Activated T-cell treated with anti-CD3 and anti-CD28 coated beads, Interleukin-2, amount 50 U/mL, for 24 hours (primary cell): ENCODE measurements at places on chromosomes 11 and 22.

- no peak for DNase-seq
These were observed 120.6 kb downstream of the MICAL3 start for GRCh38 chr22:17903564-17904295.

DNA sequence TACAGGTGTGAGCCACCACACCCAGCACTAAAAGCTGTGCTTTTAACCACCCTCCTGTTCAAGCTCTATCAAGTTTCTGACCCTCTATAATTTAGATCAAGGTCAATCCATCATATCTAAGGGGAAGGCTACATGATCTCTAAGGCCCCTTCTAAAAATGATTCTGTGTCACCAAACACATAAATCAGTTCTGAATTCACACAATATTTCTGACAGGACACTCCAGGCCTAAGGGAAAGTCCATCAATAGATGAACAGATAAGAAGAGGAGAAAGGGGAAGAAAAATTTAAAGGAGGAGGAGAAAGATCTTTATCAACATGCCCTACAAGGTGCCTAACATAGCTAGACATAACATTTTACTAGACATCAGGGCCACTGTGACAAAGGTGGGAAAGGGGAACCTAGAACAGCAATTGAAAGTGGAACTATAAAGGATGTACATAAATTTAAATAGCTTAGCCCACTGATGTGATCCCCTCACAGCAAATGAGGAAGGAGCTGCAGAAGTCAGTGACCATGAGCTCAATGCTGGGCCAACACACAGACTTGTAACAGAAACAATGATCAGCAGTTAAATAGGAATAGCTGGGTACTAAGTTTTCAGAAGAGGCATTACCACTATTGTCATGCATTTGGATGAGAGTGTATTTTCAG lies 4.7 kb downstream of the PRCP start:
- no peak for DNase-seq

DNA sequence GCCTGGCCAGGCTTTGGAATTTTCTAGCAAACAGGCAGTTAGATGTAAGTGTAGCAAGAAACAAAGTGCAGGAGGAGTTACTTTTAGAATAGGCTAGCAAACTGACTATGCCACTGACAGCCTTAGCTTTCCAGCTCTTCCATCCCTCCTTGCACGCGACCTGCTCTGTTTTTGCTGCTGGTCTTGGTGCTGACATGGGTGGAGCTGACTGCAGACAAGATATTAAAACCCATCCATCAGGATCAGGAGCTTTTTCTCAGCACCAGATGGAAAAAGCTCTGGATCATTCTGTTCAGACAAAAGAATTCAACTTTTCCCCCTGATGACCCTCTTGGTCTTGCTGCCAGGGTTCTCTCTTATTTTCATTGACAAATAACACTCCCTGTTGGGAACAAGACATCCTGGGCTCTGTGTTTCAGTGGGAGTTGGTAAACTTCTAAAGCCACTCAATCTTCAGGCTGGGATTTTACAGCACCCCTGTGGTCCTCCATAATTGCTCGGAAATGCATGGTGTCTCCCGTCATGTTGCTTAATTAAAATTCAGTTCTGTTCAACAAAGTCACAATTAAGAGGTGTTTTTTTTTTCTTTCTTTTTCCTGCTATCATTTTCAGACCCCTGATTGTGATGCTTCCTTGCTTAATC lies 240.0 kb upstream of the LARGE1 start:
- no peak for DNase-seq

- DNase-seq = no peak
These were observed 1.1 kb downstream of the SCN2B start for GRCh38 chr11:118175031-118175992.

DNA sequence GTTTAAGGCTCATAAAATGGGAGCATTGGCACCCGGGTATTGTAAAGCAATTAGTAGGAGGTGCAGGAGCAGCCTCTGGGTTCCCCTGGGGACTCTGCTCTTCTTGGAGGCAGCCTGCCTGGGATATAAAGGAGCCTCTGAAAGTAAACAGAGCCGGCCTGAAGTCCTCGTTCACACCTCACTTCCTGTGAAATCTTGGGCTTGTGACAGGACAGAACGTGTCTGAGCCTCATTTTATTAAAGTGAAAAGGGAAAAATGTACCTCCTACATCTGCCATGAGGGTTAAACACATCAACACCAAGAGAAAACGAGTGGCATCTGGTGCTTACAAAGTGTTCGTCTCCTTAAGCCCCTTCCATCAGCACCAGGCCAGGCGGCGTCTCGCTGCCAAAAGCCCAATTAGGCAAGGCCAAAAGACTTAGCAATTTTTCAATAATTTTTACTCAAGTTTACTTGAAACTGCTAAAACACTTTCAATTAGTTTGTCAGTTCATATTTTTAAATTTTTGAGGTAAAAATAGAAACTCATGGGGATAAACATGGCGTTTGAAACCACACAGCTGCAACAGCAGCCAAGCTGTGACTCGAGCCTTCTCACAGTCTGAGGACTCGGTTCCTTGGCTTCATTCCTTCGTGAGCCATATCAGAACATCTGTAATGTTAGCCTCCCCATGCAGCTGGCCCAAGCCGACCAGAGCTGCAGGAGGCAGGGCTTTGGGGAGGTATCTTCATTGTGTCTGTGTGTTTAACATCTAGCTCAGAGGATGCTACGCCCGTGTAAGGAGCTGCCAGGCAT lies 33.6 kb downstream of the MAP6 start:
- no peak for DNase-seq

DNA sequence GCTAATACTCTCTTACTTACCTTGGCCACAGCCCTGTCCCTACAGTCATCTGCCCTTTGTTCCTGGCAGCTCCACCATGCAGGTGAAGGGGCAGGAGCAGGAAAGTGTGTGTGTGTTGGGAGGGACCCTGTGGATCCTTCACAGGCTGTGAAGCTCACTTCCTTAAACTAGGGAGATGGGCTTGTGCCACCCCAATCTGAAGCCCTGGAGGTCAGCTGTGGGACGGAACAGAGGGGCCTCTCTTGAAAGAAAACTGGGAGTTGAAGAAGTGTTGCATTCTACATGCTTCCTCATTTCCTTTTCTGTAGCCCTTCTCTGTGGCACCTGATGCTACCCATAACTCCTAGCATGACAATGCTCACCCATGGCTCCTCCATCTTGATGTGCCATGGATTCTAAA lies 11.7 kb downstream of the FADS1 start:
- DNase-seq = no peak

- no peak for DNase-seq
These were observed 96.9 kb upstream of the PITPNB start for GRCh38 chr22:28015676-28016601.

DNA sequence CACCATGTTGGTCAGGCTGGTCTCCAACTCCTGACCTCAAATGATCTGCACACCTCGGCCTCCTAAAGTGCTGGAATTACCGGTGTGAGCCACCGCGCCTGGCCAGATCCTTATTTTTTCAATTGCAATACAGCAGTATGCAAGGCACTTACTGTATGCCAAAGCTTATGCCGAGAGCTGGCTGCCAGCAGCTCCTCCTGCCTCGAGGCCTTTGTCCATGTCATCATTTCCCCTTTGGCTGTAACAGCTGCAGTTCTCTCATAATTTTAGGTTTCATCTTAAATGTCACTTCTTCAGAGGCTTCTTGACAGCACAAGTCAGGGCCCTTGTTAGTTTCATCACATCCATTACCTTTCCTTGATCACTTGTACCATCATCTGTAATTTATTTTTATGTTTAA lies 1.5 kb upstream of the SREBF2 start:
- no peak for DNase-seq

GRCh38 chr11:82671451-82671850 lies 62.2 kb downstream of the FAM181B start:
- DNase-seq = no peak

GRCh38 chr11:26827567-26828081 lies 105.8 kb upstream of the SLC5A12 start:
- no peak for DNase-seq

GRCh38 chr11:12253843-12254281 lies 123.5 kb upstream of the PARVA start:
- no peak for DNase-seq

GRCh38 chr11:65651589-65652510 lies 10.9 kb downstream of the RELA start:
- no peak for DNase-seq

DNA sequence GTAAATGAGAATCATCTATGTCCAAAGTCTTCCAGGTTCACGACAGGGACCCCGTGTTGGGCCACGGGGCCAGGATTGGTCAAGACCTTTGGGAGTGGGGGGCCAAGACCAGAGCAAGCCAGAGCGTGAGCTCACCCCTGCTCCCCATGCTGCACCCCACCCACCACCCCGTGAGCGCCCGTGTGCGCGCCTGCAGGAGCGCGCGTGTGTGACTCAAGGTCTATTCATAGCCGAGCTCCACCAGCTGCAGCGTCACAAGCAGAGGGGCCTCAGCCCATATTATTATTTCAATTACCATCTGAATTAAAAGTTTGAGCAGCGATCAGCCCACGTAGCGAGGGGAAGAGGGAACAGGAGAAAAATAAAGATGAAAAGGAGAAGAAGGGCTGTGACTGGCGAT lies 5.2 kb downstream of the KCNJ4 start:
- no peak for DNase-seq

DNA sequence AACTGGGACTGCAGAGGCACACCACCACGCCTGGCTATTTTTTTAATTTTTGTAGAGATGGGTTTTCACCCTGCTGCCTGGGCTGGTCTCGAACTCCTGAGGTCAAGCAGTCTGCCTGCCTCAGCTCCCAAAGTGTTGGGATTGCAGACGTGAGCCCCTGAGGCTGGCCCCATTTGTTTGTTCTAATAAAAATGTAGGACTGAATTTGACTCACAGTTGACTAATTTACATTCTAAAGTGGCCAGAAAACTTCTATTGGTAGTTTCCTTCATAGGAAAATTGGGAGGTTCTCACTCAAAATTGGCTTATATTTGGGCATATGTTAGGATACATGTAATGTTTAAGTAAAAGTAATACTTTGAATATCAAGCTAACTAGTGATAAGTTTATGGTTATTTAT lies 35.0 kb downstream of the PPFIA1 start:
- DNase-seq = no peak

DNA sequence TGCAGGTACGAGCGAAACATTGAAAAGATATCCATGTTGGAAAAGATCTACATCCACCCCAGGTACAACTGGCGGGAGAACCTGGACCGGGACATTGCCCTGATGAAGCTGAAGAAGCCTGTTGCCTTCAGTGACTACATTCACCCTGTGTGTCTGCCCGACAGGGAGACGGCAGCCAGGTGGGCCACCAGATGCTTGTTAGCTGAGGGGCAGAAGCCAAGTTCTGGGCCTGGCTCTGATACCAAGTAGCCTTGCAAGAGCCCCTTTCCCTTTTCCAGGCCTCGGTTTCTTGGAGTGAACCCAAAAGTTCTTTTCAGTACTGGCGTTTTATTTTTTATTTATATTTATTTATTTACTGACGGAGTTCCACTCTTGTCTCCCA lies 9.6 kb downstream of the F2 start:
- no peak for DNase-seq
